ENCODE measurements at places on chromosomes 3 and 15.

DNA sequence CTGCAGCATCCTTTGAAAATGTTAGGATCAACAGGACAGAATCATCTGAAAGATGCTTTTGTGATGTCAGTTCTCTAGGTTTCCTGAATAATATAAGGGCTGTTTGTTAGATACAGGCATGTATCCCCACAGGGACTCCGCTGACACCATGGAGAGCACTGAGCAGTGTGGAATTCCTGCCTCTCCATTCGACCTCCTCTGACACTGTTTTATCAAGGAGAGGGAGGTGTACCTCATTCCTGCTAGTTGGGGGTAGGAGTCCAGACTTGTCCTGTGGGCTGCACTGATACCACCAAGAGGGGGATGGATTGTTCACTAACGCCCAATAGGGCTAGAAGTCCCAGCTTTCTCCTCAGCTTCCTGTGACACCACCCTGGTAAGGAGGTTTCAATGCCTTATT, 46.6 kb downstream of the LARS2 start:
- DNase-seq: no peak

DNA sequence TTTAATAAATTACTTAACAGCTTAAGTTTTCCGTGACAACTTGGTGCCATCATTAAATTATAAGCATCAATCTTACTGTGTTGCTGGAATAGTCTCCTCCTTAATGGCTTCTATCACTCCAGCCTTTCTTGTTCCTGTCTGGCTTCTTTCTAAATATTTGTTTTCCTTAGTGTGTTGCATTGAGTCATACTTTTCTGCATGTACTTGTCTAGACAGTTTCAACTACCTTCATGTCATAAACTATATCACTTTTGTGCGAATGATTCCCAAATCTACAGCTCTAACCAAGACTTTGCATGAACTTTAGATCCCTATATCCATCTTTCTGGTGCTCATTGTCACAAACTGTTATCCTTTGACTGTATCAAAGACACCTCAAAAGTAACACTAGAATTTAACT, 78.4 kb downstream of the AKAP13 start:
- no peak for DNase-seq

DNA sequence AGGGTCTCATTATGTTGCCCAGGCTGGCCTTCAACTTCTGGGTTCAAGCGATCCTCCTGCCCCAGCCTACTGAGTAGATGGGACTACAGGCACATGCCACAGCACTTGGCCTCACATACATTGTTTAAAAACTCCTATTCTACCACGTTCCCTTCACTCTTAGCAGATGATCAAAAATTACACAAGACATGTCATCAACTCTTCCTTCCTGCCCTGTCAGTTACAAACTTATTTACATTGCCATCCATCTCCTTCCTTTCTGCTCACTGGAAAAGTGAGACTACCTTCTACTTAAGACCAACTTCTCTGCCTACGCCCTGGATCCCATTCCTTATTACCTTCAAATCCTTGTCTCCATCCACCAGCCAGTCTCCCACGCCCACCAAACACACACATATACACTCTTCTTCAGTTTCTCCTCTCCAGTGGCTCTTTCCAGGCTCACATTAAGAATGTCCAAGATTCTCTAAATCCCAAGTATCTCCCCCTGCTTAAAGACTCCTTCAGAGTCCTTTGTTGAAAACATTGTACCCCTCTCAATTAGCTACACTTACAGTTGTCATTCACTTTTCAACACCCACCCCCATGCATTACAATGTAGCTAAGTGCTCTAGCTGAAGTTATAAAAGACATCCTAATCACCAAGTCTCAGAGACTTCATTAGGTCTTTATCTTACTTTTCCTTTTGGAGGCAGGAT, 4.3 kb downstream of the PEAK1 start:
- no peak for DNase-seq

GRCh38 chr3:63193647-63194046, 84.5 kb upstream of the SYNPR start:
- DNase-seq: no peak

DNA sequence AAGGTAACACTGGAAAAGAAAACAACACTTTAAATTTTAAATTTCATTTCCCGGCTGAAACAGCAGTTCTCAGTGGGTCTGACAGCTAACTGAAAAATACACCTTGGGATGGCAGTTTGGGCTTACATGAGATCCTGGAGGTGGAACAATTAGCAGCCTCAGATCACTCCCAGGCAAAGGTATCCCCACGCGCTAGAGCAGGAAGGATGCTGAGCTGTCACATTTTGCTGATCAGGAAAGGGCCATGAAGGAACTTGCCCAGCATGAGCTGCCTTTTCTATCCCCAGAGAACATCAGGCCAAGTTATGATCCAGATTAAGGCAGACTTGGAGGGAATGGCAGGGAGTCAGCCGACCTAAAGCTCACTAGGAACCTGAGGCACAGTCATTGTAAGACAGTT, 204.8 kb upstream of the SLC2A2 start:
- DNase-seq: no peak

DNA sequence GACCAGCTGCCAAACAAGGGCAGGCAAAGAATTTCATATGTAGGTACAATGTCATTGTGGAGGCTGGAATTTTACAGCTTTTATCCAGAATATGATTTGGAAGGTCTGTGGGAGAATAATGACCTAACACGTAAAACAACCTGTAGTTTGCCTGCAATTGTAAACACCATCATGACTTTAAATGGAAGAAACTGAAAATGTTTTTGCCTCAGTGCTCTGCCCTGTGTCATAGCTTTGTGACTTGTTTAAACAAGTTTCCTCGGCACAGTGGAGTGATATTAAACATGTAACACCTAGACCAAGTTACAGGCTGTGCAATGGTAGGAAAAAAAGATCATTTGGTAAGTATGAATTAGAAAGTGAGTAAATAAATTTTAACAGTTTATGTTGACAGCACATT, 171.6 kb upstream of the MBNL1 start:
- DNase-seq: no peak

DNA sequence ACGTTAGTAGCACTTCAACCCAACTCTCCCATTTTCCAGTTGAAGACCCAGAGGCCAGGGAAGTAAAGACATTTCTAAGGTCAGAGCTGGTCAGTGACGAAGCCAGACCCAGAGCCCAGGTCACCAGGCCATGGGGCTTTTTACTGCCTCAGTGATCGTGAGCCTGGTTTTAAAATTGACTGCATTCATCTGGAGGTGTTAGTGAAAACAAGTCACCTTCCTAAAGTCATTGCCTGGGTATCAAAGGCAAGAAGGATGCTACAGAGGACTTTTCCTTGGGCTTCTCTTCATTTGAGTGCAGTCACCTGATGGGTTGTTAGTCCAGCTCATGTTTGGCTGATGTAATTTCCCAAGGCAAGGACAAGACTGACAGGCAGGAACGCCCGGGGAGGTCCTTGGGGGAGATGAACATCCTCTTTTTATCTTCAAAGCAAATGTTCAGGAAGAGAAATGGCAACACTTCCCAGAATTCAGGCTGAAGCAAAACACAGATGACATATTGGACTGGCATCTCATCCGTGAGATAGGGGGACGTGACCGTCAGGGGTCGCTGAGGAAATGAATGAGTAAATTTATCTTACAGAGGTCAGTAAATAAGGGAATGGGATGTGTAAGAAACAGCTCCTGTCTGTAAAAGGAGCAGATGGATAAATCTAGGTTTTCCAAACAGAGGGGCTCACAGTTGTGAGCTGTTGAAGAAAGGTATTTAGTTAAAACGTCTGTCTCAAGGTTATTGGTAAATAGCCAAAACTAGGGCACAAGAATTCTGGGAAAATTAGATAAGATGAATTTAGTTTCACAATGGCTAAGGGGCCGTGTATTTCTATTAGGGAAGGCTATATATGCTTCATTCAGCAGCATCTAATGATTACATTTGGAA, 201.2 kb downstream of the OPA1 start:
- no peak for DNase-seq

- no peak for DNase-seq
Measured at GRCh38 chr15:68425428-68426060, 6.4 kb downstream of the ITGA11 start.

DNA sequence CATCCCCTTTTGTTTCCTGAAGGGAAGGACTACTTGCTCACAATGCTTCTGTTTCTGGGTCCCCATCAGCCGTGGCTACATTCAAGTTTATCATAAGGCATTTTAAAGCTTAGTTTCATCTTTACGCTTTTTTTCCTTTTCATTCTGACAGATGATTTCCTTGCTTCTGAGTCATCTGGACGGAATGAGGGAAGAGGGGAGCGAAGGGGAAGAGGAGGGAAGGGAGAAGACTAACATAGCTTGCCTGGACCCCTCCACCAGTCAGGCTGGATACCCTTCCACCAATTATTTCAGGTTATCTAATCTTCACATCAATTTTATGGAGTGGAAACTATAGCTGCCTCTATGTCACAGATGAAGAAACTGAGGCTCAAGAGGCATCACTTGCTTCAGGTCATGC, 27.6 kb downstream of the FAM3D start:
- DNase-seq: no peak

GRCh38 chr15:63528138-63528659, 23.8 kb downstream of the USP3 start:
- DNase-seq: no peak

GRCh38 chr3:110758208-110758607, 313.4 kb upstream of the NECTIN3 start:
- DNase-seq: no peak

DNA sequence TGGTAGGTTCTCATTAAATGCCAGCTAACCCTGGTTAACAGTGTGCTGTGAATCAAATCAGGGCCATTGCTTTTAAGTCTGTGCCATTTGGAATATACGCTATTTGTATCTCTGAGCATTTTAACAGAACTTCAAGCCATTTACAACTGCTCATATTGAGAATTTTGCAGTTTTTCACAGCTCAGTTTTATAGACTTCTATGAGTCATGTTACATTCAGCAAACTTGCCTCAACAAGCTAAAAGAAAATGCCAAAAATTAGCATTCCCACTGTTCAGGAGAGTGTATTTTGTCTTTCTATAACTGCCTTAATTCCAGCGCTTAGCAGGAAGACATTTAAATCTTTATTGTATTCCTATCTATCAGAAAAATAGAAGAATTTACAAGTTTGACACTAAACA, 196.4 kb downstream of the GBE1 start:
- no peak for DNase-seq

GRCh38 chr3:52973806-52974205, 72.1 kb downstream of the SFMBT1 start:
- no peak for DNase-seq

DNA sequence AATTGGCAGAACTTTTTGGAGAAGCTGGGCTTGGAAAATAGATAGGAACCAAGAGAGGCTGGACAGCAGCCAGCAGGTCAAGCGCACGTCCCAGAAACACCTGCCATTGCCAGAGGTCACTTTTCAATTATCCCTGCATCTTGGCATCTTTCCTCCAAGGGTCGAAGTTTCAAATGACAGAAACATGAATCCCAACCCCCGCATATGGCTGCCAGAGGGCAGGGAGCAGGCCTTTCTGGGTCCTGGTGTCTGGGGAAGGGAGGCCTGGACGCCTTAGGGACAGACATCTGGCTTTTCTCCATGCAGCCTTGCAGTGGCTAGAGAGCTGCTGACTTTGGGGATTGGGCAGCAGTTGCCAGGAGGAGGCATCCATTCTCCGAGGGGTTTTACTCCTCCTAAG, 164.5 kb upstream of the TPM1 start:
- no peak for DNase-seq

DNA sequence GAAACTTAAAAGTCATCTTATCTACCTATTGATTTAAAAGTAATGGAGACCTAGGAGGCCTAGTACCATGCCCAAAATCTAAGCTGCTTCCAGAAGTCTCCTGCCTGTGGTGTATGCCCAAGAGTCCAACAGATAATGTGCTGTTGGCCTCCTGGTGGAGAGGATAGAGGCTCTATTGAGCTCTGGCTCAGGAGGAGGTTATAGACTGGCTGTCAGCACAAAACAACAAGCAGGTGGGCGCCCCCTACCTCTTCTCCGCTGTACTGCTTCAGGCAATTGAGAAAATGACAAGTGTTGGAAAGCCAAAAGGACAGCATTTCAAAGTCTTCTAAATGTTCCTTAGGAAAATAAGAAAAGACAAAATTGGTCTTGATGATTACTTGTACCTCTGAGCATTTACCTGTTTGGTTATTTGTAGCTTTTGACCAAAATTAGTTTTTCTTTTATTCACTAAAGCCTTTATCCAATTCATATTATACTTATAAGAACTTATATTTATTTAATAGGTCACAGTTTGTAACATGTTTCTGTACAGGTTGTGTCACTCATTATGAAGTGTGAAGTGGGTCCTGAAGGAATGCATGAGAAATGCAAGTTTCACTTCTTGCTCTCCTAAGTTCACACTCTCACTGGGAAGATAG, 17.2 kb upstream of the GNB5 start:
- peak; percentile 75 for DNase-seq

GRCh38 chr3:100089812-100090668, 24.3 kb downstream of the FILIP1L start:
- DNase-seq: no peak

DNA sequence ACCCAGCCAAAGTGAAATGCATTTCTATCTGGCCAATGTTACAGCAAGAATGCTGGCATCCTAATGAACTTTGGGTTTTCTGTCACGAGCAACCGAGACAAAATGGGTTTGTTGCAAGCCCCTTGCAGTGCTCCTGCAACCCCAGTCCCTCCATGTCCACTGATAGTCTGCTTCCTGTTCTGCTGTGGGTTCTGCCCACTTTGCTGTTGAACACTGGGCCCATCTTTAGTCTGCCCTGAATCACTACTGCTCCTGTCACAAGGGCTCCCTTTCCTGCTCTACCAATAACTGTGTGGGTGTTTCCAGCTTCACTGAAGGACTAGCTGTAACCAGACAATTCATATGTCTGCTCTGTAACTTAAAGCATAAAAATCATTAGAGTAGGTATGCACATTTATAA, 12.7 kb upstream of the OXSR1 start:
- no peak for DNase-seq

DNA sequence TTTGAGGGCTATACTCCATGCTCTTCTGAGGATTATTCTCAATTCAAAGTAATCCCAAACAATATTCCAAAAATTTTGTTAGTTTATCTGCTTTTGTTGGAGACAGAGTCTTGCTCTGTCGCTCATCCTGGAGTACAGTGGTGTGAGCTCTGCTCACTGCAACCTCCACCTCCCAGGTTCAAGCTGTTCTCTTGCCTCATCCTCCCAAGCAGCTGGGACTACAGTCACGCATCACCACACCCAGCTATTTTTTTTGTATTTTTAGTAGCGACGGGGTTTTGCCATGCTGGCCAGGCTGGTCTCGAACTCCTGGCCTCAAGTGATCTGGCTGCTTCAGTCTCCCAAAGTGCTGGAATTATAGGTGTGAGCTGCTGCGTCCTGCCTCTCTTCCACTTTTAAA, 39.1 kb downstream of the MEF2A start:
- DNase-seq: no peak

GRCh38 chr3:13621381-13622221, 72.7 kb downstream of the FBLN2 start:
- DNase-seq: peak; percentile 6

- no peak for DNase-seq
Measured at GRCh38 chr3:31979001-31979697, 1.9 kb downstream of the OSBPL10 start.

- no peak for DNase-seq
Measured at GRCh38 chr3:141294301-141294700, 62.7 kb downstream of the PXYLP1 start.

Data from stimulated activated CD4-positive, alpha-beta T cell treated with anti-CD3 and anti-CD28 coated beads, Interleukin-4, amount 100 ng/mL, for 48 hours (primary cell).